Islet precursor cell (in vitro differentiated cells): ENCODE measurements at places on chromosomes 4 and X.

- DNase-seq, result no peak
Measured at GRCh38 chr4:89653012-89653411, 183.9 kb downstream of the SNCA start.

DNA sequence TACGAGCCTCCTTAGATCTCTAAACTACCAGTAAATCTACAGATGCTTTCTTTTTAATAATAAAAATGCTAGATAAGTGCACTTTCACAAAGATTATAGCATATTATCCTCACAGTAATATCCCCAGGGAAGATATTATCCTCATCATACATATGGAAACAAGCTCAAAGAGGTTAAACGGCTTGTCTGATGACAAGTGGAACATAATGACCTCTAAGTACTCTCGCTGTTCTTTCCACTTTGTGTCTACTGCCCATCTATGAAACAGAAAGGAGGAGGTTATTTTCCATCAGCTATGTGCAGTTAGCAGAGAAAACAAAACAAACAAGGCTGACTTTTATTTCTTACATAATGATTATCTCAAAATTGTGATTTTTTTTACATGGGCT is 42.8 kb upstream of the PRDM8 start:
- no peak for DNase-seq

DNA sequence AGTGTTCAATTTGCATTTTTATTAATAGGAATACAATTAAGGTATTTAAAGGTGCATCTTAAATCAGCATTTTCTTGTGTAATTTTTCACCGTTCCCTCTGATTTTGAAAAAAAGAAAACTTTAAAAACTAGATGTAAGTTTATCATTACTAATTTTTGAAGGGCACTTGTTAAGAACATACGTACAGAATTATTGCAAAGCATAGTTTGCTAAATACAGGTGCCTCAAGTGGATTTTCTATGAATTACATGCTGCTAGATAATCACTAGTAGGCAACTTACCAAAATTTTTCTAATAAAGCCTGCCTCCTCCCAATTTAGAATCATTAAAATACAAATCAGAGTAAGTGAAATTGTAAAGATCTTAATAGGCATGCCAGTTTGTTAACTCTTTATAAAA is 8.5 kb downstream of the CNKSR2 start:
- DNase-seq, result no peak

GRCh38 chr4:13530823-13531624 is 13.3 kb downstream of the NKX3-2 start:
- peak; percentile 66 for DNase-seq

DNA sequence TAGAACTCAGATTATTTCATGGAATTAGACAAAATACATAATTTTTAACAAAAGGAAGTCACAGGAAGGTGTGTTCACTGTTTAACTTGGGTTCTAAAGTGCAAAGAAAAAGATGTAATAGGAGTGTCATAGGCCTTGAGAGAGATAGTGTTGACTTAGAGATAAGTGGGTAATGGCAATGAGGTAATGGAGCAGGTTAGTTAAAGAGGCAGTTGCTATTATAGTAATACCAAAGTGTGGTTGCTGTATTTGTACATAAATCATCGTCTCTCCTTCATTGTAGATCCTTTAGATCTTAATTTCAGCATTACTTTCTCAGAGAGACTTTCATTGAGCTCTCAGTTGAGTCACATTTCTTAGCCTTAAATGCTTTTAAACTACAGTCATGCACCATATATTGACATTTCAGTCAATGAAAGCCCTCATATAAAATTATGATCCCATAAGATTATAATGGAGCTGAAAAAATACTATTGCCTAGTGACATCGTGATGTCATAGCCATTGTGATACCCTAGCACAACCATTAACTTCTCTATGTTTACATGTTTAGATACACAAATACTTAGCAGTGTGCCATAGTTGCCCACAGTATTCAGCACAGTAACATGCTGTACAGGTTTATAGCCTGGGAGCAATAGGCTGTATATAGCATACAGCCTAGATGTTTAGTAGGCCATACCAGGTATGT is 245.4 kb downstream of the ADGRL3 start:
- no peak for DNase-seq

DNA sequence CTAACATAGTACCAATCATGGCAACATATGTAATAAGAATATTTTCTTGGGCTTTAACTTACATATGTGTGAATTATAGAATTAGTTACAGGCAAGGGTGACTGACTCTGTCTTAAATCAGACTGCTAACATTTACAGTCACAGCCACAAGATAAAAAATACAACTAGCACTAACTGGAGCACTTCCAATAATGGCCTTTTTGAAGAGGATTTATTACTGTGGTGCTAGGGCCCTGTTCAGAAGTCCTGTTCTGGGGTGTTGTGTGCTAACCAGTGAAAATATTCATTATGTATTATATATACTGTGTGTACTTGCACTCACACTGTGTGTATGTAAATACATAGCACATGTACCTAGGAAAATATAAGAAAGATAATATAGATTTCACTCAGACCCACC is 1611.2 kb downstream of the PCDH18 start:
- DNase-seq, result no peak

GRCh38 chrX:49178537-49178936 is 6.8 kb downstream of the PLP2 start:
- DNase-seq, result no peak

DNA sequence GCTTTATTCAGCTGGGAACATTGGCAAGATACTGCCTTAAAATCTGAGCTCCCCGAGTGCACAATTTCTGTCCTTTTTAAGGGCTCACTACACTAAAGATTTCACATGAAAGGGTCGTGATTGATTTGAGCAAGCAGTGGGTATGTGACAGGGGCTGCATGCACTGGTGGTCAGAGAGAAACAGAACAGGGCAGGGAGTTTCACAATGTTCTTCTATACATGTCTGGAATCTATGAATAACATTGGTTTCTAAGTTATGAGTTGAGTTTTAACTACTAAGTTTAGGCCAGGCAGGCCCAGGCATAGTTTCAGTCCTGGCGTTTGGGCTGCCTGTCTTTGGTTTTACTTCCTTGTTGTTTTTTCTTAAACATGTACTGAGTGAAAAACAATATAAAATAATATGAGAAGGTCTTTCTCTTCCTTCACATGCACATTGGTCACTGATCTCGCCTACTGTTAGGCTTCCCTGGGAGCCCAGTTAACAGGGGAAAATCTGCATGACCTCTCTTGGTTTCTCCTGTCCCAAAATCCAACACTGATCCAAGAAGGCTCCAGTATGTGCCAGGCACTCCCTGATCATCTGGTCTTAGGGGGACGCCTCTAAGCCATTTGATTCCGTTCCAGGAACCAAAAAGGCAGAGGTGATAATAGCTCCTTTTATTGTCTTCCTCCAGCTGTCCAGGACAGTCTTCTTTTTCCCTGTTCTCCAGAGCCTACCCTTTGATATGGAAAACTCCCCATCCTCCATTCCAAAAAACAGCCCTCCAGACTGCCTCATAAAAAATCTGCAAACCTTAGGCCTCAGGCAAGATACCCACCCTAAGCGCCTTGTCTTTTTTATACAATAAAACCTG is at the start of gene UGT2B17:
UGT2B17 (minus strand) TSS at position 51 of the 854 bp plus-strand sequence. CDS start 7,838 bp downstream, outside the sequence.
- peak; percentile 52 for DNase-seq

- no peak for DNase-seq
Measured at GRCh38 chrX:145727476-145727875, 90.2 kb upstream of the SLITRK2 start.

DNA sequence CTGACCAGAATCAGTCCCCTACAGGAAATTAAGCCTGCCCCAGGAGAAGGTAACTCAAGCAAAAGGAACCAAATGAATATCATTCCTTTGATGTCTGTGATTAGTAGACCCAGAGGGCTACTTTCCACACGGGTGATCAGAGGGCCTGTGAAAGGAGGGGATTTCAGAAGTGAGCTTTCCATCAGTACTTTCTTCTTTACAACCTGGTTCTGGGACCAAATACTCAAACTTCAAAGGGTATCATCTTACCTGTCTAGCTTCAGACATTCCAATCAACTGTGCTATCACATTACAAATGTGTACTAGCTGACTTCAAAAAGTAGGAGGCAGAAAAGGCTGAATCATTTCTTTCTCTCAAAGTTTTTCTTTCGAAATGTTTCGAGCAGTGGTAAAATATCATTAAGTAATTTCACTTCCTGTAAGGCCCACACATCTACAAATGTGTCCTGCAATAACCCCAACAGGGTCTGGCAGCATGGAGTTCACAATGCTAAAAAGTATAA is 23.9 kb downstream of the ACSL4 start:
- DNase-seq, result no peak

DNA sequence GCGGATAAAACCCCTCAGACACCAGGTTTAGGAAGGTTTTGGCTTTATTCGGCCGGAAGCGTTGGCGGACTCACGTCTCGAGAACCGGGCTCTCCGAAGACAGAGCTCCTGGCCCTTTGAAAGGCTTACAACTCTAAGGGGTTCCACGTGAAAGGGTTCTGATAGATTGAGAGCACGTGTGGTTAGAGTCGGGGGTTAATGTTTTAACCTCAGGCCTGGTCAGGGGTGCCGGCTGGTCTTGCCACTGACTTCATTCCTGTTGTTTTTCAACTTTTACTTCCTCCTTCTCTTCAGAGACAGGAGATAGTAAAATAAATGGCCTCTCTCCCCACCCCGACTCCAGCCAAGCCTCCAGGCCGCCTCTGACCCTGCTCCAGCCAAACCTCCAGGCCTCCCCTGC is 4.7 kb upstream of the ASMT start:
- DNase-seq, result no peak

- DNase-seq, result no peak
Measured at GRCh38 chr4:143512978-143513313, 556 bp upstream of the SMARCA5 start.

- DNase-seq, result no peak
Measured at GRCh38 chr4:3447431-3448395, 5.9 kb downstream of the HGFAC start.

DNA sequence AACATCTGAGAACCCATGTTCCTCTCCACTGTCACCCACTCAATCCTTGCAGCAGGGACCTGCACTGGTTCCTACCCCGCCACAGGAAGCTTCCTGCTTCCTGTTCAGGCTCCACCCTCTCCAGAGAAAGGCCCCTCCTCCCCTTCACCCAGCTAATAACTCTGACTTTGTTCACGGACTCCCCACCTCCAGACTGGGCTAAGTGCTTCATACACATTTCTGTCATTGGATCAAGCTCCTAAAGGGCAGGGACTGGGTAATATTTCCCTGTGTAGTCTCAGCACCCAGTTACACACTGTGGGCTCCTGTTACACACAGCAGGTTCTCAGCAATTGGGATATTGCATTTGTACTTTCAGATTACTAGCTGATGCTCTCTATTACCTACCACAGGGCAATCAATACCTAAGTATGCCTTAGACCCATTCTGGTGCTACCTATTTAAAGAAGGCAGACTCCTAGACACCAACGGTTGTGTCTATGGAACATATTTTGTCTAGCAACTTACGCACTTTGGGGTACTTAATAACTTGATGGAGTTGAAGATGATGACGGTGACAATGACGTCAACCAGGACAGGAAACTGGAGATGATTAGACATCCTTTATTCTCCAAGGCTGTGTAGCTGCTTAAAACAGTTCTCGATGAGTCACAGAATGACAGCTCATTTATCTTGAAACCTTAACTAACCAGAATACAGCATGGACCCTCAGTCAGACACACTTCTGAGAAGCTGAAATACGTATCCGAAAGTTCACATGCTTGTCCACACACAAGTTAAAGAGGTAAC is 58.1 kb downstream of the MAML3 start:
- DNase-seq, result peak; percentile 84

DNA sequence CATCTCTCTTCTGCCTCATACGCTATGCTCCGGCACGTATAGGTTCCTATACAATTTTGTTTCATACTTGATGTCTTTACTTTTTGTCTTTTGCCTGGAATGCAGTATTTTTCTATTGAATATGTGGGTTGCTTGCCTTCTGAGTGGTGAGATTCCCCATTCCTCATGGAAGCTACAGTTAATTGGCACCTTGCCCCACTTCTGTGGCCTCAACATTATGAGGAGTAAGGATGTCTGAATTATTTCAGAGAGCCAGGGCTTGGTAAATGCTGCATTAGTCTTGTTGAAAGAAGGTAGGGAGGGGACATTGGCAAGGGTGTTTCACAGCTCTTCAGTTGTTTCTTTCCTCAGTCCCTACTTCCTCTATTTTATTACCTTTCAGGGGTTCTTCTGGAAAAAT is 23.0 kb downstream of the CDKL5 start:
- DNase-seq, result no peak

DNA sequence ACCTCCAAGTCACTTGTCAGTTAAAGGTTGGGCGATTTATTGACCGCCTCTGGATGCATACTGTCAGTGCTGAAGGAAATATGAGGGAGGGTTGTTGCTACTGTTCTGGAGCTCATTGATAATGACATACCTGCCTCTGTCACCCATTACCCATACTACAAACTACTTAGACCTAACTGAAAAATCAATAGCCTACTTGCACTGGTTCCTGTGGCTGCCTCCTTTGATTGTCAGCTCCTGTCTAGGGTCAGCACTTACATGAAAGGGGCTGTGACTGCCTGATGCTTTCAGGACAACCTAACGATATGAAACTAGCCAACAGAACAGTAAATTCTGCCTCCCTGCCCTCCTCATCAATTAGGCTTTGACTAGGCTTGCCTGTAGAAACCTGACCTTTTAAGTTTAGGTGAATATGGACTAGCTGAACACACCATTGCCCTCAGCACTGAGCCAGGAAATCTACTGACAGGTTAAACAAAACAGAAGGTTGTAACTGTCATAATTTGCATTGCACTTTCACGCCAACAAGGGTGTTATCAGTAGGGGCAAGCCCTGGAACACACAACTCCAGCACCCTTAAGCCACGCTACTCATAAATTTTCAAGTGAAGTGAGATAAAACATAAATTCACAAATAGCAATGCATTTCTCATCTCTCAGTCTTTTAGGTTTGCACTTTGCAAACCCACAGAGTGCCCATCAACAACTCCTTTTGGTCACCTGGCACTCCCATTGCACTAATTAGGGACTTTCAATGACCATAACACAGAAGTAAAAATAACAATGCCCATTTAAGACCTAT is 9.0 kb upstream of the MAB21L2 start:
- peak; percentile 52 for DNase-seq

- no peak for DNase-seq
Measured at GRCh38 chr4:174869339-174869738, 40.3 kb upstream of the GLRA3 start.

- no peak for DNase-seq
Measured at GRCh38 chr4:54449999-54450398, 207.8 kb upstream of the KIT start.

DNA sequence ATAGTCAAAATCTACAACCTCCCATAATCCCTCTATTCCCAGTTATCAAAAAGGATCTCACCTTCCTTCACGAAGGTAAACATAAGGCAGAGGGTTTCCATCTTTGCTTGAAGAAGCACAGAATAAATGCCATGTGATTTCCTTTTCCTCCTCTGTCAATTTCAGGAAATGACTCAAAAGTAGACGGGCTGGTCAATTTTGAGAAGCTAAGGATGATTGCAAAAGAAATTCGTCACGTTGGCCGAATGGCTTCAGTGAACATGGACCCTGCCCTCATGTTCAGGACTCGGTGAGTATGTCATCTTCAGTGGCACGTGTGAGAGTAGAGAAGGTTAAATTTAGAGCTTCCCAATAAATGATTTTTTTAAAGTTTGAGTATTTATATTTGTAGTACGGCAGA is 240.2 kb downstream of the RAPGEF2 start:
- no peak for DNase-seq

- no peak for DNase-seq
Measured at GRCh38 chr4:98993419-98994071, 2.0 kb upstream of the METAP1 start.
